Left renal cortex interstitium (tissue), 4 donors: ENCODE measurements at places on chromosomes 7 and 10.

- DNase-seq, result no peak
These were observed 113.5 kb downstream of the ITGB8 start for GRCh38 chr7:20444030-20444800.

DNA sequence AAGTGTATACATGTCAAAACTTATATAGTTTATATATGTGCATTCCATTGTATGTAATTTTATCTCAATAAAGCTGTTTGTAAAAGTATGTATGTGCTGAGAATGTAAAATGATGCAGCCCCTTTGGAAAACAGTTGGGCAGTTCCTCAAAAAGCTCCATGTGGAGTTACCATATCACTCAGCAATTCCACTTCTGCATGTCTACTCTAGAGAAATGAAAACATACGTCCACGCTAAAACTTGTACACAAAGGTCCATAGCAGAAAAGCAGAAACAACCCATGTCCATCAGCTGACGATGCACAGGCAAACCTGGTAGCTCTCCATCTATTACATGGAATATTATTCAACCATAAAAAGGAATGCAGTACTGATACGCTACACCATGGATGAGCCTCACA lies 8.3 kb upstream of the RGS10 start:
- DNase-seq, result no peak

DNA sequence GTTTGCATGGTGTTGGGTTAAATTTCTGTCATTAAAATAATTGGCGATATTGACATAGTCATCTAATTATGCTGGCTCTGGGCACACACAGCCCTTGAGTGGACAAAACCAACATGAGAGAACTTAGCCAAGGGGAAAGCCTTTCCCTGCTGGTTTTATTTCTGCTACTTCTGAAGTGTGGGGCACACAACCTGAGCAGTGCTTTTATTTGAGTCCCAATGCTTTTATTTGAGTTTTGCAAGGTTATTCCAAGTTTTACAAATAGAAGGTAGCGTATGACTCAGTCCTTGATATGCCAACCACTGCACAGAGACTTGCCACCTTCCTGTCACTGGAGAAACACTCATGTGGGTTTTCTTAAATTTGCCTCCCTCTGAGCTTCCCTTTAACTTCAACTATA lies 145.7 kb downstream of the EGFR start:
- no peak for DNase-seq

GRCh38 chr10:60367431-60367830 lies 22.2 kb downstream of the ANK3 start:
- no peak for DNase-seq

DNA sequence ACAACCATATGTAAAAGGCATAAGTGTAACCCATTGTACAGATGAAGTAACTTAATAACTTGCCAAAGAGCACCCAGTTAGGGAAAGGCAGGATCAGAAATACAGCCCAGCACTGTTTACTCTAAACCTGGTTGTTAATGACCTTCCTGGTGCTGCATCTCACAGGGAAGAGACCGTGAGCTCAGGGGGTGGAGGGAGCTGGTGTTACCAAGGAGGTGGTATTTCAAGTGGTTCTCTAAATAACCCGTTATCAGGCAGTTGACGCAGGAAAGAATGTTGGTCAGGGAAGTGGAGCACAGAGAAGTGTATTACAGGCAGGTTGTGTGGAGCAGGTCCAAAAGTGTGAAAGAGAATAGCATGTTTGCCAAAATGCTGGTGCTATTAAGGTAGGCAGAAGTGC lies 4.4 kb upstream of the ST7 start:
- DNase-seq, result no peak

DNA sequence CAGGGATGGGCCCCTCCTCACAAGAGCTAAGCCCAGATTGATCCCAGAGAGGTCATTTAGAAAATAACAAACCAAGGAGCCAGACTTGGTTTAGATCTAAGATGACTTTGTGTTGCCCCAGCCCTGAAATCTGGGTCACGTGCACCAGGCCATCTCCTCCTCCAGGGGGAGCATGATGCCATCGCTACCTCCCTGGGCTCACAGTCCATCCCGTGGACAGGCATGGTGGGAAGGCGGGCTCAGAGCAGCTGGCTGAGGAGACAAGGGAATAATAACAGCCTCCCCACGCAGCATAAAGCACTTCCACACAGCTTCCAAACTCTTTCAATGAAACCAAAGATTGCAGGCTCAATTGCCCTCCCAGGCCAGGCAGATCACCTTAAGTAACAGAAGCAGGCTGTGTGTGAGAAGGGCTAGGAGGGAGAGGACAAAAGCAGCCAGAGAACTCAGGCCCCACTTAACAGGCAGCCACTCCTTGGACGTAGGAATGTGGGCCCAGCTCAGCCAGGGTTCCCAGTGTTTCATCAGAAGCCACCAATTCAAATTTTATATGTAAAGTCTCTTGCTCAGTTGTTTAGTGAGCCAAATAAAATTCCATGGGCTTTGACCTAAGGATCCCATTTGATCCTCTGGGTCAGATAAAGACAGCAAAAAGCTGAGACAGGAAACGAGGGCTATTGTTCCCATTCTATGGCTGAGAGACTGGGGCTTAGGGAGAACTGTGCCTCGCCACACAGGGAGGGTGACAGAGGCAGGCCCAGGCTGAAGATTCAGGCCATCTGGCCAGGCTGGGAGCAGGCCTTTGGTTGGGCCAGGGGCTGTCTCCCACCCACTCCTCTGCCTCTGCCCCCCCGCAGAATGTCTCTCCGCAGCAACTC lies 100.2 kb downstream of the COL13A1 start:
- DNase-seq, result no peak

DNA sequence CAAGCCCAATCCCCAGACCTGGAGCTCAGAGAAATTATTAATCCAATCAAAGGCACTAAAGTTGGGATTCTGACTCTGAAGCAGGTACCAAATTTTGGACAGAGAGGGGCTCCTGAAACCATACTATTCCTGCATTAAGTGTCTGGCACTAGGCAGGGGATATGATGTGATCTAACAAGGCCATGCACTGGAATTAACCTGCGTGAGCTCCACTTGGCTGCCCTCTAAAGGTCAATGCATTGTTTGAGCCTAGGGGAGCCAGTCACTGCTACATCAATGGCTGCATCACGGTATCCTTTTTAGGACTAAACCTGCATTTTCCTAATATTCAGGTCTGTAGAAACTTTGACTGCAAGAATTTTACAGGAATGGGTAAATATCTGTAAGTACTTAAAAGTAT lies 42.1 kb downstream of the ST8SIA6 start:
- DNase-seq, result no peak

DNA sequence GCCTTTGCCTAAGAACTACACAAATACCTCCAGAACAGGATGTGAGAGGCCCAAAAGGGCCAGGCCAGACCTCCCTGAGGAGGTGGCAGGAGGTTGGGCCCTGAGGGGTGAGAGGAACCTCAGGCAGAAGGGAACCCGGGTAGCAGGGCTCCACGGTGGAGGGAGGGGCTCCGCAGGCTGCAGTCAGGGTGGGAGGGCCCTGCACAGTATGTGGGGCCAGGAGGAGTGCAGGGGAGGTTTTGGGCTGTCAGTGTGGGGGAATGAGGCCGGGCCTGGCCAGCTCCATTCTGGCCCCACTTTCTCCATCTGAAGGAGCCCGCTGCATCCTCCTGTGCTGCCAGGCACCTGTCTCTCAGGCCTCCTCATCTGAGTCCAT lies 25.9 kb downstream of the DNAJB12 start:
- DNase-seq, result no peak

DNA sequence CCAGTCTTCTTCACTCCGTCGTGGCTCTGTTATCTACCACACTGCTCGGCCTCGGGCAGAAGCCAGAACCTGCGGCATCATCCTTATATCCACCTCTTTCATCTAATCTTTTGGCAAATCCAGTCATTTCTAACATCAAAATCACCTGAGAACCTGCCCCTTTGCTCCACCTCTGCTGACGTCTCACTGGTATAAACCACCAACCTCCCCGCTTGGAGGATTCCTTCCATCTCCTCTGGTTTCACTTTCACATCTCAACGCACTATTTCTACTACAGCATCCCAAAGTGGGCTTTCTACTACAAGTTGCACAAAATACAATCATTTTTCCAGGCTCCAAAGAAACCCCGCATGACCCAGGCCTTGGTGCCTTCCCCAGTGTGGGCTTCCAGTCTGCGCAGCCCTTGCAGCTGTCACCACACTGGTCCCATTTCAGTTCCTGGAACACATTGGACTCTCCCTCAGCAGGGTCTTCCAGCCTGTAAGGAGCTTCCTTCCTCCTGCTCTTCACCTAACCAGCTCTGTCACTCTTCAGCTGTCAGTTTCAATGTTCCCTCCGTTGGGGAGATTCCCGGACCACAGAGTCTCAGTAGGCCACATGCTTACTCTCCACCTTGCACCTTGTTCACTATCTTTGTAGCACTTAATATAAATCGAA lies 85.0 kb downstream of the PRKCQ start:
- no peak for DNase-seq

DNA sequence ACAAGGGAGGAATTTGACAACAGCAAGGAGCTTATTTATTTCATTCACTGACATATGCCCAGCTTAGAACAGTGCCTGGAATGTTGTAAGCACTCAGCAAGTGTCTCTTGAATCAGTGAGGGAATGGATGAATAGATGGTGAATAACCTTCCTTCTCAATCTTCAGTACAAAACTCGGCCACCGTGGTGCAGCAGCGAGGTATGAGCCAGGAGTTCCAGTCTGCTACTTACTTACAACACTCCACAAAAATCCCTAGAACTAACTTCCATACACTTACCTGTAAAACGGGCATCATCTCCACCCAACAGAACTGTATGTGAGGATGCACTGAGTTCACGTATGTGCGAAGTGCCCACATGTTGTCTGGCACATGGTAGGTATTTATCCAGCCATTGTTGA lies 237.4 kb downstream of the WDR11 start:
- no peak for DNase-seq

- DNase-seq, result no peak
These were observed 44.0 kb upstream of the GRID1 start for GRCh38 chr10:86410542-86411124.

DNA sequence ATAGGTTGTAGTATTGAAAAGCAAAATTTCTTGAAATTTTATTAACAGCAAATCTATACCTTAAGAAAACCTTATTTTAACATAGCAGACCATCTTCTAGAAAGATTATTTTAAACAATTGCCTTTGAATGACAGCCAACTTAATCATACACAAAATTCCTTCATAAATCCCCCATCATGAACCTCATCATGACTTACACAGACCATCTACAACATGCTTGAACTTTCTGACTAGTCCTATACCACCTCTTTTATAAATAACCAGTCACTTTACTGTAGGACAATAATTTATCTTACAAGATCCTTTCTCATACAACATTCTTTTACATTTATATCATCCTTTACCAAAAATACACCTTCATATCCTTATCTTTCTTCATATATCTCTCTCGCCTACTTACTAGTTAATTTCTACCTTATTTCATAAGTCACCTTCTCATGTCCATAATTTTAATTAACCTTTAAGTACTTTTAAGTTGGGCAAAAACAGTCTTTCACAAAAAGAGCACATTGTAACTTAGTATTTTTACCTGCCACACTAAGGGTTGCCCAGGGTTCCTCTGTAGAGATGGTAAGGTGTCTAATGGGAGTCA lies 16.6 kb upstream of the PTN start:
- DNase-seq, result no peak
